Pericardium fibroblast (primary cell): ENCODE measurements at places on chromosomes 11 and 22. TPM values are rescaled to one million over a fixed set of nuclear protein-coding genes. Genes with fewer than 3 reads are reported as not detected.

The BCL2L13 gene
- total RNA-seq = 40.1 and 43.2 TPM in 2 replicates

The ARFGAP3 gene
- 30.8 and 47.6 TPM in 2 replicates for total RNA-seq

The CNGA4 gene
- total RNA-seq = not detected in 2 replicates

The SCN3B gene
- total RNA-seq = under 0.01 and 0.34 TPM in 2 replicates

The CLDN5 gene
- 2.1 and 16.7 TPM in 2 replicates for total RNA-seq

The DERL3 gene
- total RNA-seq = under 0.01 TPM in 1 of 2 replicates, not detected in the other

The TRIOBP gene
- total RNA-seq = 157 and 214 TPM in 2 replicates

The C22orf42 gene
- not detected in 2 replicates for total RNA-seq

The SLC25A17 gene
- total RNA-seq = 8.5 and 21.6 TPM in 2 replicates

The CD81 gene
- total RNA-seq = 349 and 378 TPM in 2 replicates

The MPEG1 gene
- not detected in 2 replicates for total RNA-seq

The ART5 gene
- 0.12 and 0.26 TPM in 2 replicates for total RNA-seq

The SHISAL1 gene
- under 0.01 and 1.1 TPM in 2 replicates for total RNA-seq

The C1QTNF4 gene
- total RNA-seq = 0.60 and 0.70 TPM in 2 replicates

The RIBC2 gene
- not detected in 2 replicates for total RNA-seq

The NCF4 gene
- total RNA-seq = not detected in 2 replicates

The GANAB gene
- 226 and 265 TPM in 2 replicates for total RNA-seq

The SLC5A1 gene
- total RNA-seq = not detected in 2 replicates

The OR8B3 gene
- not detected in 2 replicates for total RNA-seq

The PDGFD gene
- total RNA-seq = 42.9 and 92.0 TPM in 2 replicates

The IRAG1 gene
- 1.0 and 4.2 TPM in 2 replicates for total RNA-seq

The DLG2 gene
- total RNA-seq = 0.12 and 1.6 TPM in 2 replicates

The MISFA gene
- total RNA-seq = not detected in 2 replicates

The CHST1 gene
- total RNA-seq = 6.3 and 7.2 TPM in 2 replicates

The DDX25 gene
- 0.09 TPM in 1 of 2 replicates, not detected in the other for total RNA-seq

The OR51I1 gene
- total RNA-seq = not detected in 2 replicates

The CELSR1 gene
- 1.1 and 2.8 TPM in 2 replicates for total RNA-seq

The ROBO3 gene
- total RNA-seq = 16.0 and 36.2 TPM in 2 replicates

The CWC15 gene
- 26.0 and 35.2 TPM in 2 replicates for total RNA-seq

The CCDC87 gene
- total RNA-seq = 0.26 and 0.58 TPM in 2 replicates

The GP1BB gene
- 8.9 and 13.4 TPM in 2 replicates for total RNA-seq

The AP5B1 gene
- 8.9 and 13.4 TPM in 2 replicates for total RNA-seq

The NTM gene
- total RNA-seq = 1.5 and 6.7 TPM in 2 replicates

The CARD18 gene
- not detected in 2 replicates for total RNA-seq

The MMP8 gene
- not detected in 2 replicates for total RNA-seq

The ENTHD1 gene
- total RNA-seq = not detected in 2 replicates

The OR6T1 gene
- total RNA-seq = not detected in 2 replicates

The GLB1L2 gene
- total RNA-seq = 0.51 and 0.70 TPM in 2 replicates

The MPZL2 gene
- not detected in 2 replicates for total RNA-seq

The MTMR2 gene
- 16.9 and 20.7 TPM in 2 replicates for total RNA-seq
